GM12865 (cell line): ENCODE measurements at places on chromosomes 11 and 22.

DNA sequence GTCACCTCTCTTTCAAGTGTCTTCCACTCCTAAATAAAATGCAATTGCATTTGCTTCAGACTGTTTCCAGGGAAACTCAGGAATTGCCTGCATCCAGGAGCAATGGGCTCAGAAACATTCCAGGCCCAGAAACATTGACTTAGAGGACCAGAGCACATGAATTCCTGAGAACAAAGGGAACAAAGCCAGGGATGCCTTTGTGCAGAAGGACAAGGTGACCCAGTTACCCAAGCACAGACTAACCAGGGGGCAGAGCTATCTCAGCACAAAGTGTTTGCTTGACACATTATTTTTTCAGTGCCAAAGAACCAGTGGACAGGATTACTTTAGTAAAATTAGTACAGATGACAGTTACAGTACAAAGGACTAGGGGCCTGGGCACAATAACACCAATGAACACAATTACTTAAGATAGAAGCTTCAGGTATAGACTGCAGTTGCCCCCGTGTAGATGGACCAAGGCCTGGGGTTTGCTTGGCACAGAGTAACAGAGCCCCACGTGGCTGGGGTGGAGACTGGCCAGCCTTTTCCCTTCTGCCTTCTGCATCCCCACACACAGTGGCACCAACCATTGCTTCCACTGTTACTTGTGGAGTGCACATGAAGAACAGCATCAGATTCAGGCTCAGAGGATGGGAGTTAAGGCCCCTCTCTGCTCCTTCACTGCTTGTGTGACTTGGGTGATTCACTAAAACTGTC lies 500.8 kb downstream of the INSC start:
- no peak for DNase-seq

DNA sequence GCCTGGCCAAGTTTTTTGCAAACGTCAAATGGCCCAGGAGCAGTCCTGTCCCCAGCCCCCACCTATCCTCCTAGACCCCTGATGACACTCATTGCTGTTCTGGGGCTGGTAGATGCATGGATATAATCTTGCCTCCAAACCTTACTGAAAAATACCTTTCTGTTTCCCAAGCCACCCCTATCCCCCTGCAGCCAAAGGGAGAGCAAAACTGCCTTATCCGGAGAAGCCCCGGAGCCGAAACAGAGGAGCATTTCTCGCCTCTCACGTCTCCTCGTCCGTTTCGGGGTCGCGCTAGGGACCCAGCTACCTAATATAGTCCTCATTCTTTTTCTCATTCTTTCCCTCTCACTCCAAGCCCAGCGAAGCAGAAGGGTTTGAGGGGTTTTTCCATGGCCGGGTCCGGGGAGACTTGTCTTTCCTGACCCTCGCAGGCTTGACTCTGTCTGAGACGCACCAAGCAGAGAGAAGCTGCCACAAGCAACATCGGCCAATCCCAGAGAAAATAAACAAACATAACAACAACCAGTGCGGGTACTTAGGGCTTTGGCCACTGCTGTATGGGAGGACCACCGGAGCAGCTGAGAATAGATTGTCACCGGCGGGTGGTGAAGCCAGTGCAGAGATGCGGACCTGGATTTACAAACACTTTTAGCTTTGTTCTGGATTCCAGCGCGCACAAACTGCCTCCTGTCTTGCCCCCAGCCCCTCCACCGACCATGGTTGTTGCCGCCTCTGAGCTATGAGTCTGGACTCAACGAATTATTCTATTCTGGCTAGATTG lies 1.6 kb downstream of the BSX start:
- no peak for DNase-seq

GRCh38 chr11:1271002-1271401 lies 38.4 kb downstream of the TOLLIP start:
- no peak for DNase-seq

DNA sequence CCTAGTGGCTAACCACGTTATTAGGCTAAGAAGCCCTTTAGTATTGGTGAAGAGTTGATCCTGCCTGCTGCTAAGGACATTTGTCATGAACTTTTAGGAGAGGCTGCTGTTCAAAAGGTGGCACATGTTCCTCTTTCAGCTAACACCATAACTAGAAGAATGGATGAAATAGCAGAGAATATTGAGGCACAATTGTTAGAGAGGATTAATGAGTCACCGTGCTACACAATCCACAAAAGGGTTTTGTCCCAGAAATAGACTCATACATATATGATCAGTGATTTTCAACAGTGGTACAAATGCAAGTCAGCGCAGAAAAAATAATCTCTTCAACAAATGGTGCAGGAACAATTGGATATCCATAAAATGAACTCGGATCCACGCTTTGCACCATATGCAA lies 7.0 kb upstream of the MSANTD2 start:
- no peak for DNase-seq

DNA sequence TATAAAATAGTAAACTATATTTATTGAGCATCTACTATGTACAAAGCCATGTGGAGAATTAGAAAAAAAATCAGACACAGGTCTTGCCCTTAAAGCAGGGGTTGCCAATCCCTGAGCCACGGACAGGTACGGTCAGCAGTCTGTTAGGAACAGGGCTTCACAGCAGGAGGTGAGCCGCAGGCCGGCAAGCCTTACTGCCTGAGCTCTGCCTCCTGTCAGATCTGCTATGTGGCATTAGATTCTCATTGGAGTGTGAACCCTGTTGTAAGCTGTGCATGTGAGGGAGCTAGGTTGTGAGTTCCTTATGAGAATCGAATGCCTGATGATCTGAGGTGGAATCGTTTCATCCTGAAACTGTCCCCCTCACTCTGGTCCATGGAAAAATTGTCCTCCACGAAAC lies 2.1 kb upstream of the RAG2 start:
- DNase-seq = no peak

DNA sequence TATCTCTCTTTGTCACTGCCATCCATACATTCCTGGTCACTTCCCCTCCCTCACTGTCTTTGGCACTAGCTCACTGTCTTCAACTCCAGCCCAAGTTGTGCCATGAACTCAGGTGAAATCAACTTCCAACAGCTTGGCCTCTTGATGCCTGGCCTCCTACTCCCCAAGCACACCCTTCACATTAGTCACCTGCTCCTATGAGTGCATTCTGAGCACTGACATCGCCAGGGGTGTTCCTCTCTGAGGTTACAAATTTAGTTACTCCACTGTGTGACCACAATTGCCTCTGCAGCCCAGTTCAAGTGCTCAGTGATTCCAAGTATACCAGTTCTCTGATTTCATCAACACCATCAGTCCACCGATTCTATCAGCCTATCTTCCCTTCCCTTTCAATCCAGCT lies 10.8 kb downstream of the DRD2 start:
- DNase-seq = no peak

- DNase-seq = no peak
These were observed 110.2 kb downstream of the ANO3 start for GRCh38 chr11:26442131-26442530.

DNA sequence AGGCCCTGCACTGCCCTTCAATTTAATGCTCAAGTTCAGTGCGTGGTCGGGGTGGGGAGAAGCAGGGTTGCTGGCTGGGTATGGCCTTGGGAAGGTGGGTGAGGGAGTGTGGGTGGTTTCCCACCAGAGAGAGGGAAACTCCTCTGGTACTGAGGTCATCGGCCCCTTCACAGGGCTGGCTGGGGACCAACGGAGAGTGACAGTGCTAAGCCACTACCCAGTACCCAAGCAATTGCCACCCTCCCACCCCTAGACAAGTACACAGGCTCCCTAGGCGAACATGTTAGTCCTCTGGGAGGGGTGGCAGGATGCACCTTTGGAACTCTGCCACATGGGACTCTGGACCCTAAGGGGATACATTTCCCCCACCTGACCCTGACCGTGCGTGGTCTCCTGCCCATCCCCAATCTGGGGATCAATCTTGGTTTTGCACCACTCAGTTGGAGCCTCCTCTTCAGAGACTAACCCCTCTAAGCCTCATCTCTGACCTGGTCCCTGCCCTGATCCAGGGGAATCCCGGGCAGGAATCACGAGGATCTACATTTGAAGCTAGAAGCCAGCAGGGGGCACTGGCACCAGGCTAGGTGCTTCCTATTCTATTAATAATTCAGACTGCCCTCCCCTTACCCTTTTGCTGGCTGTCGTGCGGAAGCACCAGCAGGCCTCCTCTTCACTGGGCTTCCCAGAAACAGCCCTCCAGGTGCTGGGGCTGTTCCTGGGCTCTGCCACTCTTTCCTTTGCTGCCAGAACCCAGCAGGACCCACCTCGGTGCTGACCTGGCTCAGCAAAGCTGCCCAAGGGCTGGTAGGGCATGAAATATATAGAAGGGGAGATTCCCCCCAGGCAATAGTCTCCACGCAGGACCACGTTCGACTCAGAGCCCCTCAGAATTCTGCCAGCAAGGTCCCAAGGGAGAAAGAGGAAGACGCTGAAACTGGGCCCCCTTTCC lies 377.7 kb downstream of the TENM4 start:
- peak; percentile 22 for DNase-seq

DNA sequence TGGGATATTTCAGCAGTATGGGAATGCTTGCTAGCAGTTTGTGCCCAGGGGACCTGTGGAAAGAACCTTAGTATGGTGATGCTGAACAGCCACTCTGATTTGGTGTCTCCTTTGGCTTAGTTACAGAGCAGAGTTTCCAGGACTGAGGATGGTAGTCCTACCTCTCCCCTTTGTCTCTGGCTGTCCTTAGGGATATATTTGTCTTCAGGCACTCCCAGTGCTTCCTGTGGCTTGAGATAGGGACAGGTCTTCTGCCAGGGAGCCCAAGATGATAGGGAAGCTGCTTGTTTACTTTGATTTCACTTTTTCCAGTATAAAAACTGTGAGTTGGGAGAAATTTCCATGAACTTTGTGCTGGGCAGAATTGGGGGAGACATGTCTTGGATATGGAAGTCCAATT lies 28.2 kb downstream of the ANKRD42 start:
- DNase-seq = no peak

- DNase-seq = no peak
These were observed 383.0 kb upstream of the NARS2 start for GRCh38 chr11:78957476-78958245.

- DNase-seq = no peak
These were observed 49.3 kb downstream of the TSPAN18 start for GRCh38 chr11:44775985-44776446.

DNA sequence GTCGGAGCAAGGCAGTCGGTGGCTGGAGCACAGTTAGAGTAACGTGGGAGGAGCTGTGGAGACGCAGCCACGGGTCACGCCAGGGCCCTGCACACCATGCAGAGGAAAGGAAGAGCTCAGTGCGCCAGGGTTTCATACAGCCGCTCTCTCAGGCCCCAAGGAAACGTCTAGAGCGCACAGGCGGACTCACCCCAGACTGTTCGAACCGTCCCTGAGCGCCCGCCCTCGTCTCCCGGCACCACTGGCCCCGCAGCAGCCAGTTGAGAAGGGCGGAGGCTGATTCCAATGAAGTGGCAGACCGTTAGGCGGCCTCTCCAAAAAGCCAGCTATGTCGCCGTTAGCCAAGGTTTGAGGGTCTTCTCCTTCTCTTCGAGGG lies 483 bp upstream of the HYLS1 start:
- DNase-seq = peak; percentile 88

GRCh38 chr22:24801901-24802465 lies 4.0 kb upstream of the SGSM1 start:
- peak; percentile 9 for DNase-seq

DNA sequence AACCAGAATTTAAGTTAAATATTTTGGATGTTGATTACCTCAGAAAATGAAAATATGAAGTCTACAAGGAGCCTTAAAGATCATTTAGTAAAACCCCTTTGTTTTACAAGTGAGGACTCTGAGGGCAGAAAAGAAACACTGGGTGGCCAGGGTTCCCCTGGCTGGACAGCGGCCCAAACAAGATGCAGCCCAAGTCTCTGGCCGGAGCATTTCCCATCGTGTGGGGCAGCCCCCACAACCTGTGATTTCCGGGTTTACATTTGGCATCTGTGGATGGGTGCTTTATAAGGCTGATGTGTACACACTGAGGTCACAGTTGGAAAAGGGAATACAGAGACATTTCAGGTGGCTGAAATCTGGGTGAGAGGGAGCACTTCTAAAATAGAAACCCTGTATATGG lies 28.8 kb upstream of the B3GAT1 start:
- DNase-seq = no peak

DNA sequence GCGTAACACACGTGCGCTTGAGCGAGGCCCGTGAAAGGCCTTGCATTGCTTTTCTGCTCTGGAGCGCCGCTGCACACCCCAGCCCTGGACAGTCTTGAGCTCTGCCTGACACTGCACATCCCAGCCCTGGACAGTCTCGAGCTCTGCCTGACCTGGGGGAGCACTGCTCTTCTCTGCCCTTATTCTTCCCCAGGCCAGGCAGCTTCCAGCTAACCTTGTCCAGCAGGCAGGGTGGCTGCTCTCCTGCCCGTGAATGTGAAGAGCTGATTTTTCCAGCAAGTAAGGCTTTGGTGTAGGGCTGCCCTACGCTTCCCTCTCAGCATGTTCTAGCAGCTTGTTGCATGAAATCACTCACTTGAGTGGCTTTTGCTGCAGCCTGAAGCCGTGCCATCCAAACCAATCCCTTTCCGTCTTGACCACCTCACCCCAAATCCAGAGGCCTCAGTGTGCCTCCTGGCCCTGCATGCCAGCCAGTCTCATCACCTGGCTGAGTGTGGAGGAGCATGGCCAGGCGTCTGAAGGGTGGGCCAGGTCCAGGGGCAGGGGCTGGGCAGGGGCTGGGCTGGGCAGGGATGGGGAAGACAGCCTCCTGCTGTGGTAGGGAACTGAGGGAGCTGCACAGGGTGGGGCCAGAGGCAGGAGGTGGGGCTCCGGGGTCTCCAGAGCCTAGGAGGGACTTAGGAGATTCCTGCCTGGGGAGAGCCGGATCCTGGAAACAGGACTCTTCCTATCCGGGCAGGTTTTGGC lies 89.5 kb upstream of the B3GAT1 start:
- no peak for DNase-seq

GRCh38 chr22:39528681-39529486 lies 3.7 kb downstream of the RPS19BP1 start:
- DNase-seq = peak; percentile 98

DNA sequence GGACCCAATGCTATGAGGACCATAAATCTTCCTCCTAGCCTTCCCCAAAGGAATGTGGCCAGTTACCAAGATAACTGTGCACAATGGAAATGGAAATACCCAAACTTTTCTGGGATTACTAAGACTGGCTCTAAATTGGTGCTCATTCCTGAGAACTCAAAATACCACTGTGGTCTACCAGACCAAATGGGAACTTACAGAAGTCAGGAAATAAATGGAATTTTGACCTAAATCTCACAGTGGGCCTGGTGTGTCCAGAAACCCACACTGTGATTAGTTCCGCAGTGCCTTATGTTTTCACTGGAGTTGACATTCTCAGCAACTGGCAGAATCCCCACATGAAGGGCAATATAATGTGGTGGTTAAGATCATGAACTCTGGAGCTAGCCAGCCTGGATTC lies 99.4 kb upstream of the ZC3H12C start:
- no peak for DNase-seq

DNA sequence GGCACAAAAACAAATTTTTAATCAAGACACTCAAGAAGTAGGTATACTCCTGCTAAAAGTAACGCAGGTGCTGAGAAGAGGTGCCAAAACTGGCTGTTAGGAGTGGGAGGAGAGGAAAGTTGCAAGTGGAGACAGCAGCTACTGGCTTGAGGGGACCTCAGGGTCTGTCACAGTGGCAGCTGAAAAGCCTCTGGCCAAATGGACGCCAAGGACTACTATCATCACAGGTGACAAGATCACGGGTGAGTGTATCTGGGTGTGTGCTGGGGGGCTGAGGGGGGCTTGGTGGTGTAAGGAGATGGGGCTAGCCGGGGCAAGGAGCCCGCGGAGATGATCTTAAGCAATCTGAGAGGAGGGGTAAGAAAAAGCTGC lies 687 bp downstream of the ZNF202 start:
- no peak for DNase-seq

GRCh38 chr11:114274637-114275036 lies 21.6 kb upstream of the NNMT start:
- DNase-seq = no peak
